Left renal pelvis (tissue), 4 donors: ENCODE measurements at places on chromosomes 4 and X.

GRCh38 chr4:96162636-96163035 is 322.7 kb downstream of the PDHA2 start:
- no peak for DNase-seq

DNA sequence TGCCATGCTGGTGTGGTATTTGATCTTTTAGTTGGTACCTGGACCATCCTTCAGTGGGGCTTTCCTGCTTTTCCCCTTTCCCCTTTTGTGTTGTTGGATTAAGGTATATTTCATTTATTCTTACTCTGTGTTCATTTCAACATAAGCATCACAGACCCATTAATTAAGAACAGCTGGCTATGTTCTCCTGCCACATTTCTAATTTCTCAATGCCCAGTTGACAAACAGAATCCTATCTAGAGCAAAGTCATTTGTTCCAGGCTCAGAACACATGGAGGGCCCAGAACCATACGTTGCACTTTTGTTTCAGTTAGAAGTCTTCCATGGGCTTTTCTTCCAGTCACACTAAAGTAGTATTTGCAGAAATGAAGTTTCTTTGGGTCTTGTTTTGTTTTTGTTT is 46.1 kb upstream of the EOLA2 start:
- DNase-seq: no peak

- DNase-seq: no peak
Observed at GRCh38 chrX:19791562-19791961, 95.8 kb downstream of the SH3KBP1 start.

DNA sequence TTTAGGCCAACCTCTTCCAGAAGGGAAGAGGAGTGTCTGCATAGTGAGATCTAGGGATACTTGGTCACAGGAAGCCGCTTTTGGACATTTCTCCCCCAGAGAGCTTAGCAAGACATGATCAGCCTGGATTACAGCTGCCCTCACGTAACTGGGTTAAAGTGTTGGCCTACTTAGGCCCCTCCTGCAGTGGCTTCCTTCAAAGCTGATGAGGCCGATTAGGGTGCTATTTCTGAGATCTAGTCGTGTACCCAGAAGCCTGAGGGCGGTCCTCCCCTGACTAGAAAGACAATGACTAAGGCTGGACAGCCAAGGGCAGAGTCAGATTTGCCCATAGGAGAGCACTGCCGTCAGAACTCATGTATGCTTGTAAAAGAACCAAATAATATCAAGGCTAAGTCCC is 135.0 kb downstream of the AMMECR1 start:
- no peak for DNase-seq

GRCh38 chrX:116317409-116317808 is 119.0 kb upstream of the SLC6A14 start:
- DNase-seq: peak; percentile 36
